ENCODE measurements at places on chromosomes 12 and 14.

DNA sequence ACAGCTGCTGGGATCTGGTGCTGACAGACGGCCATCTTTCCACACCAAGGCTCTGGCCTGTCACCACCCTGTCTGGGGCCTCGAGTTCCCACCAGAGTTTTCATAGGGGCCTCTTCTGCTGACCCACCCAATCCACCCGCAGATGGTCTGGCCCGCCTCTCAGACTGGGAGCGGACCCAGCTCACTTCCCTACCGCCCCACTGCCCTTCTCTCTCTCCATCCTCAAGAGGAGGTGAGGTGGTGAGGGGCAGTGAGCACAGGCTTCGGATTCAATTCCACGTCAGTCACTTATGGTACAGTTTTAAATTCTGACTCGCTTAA lies 12.3 kb upstream of the RPS6KL1 start:
- no peak overlapping the region for H3K4me3 ChIP-seq
- H3K27me3 ChIP-seq, result peaks cover 15% of the 10 kb centered on the region

- H3K27me3 ChIP-seq, result no peaks in the 10 kb centered on the region
- DNase-seq, result no peak
- no peak overlapping the region for H3K27ac ChIP-seq
- H3K36me3 ChIP-seq, result no peaks in the 10 kb centered on the region
- peaks cover 1% of the 10 kb centered on the region for H3K4me1 ChIP-seq
Measured at GRCh38 chr12:126591533-126591932, 1526.3 kb downstream of the AACS start.

DNA sequence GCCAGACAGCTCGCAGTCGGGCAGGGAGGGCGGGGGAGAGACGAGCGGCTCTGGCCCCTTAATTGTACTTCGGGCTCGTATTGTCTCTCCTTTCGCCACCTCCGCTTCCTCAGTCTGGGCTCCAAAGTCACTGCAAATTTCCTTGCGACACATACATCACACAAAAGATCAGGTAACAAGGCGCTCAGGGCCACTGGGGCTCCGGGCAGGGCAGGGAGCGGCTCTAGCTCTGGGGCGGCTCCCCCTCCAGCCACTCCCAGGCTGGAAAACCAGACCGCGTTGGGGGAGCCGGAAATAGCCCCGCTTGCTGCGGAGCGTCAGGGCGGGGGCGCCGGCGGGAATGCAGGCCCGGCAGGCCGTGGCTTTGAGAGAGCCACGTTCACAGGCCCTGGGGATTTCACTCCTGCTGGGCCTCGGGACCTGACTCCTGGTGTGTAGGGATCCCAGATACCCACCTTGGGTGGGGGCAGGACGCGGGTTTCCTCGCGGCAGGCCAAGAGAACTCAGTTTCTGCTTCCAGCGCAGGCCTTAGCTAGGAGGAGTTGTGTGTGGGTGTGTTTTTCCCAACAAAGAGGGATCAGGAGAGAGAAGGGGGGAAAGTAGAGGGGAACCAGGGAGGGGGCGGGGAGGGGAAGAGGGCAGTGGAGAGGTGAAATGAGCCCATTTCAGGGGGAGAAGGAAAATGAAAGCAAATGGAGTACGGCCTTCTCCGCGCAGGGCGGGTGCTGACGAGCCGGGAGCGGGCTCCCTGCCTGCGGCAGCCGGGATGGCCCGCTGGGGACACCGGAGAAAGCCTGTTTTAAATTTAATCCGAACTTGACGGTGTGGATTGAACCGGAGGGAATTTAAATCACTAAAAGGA lies 4.4 kb upstream of the HOXC9 start:
- peaks cover 100% of the 10 kb centered on the region for H3K27me3 ChIP-seq
- DNase-seq, result no peak
- no peak overlapping the region for H3K27ac ChIP-seq
- H3K4me3 ChIP-seq, result peak overlapping the region; percentile 86
- peaks cover 2% of the 10 kb centered on the region for H3K36me3 ChIP-seq

- H3K36me3 ChIP-seq, result no peaks in the 10 kb centered on the region
- no peaks in the 10 kb centered on the region for H3K27me3 ChIP-seq
- H3K4me3 ChIP-seq, result peak overlapping the region; percentile 41
- peaks cover 17% of the 10 kb centered on the region for H3K4me1 ChIP-seq
- DNase-seq, result no peak
- no peak overlapping the region for H3K27ac ChIP-seq
Measured at GRCh38 chr14:77407158-77407557, 16.2 kb downstream of the NOXRED1 start.

DNA sequence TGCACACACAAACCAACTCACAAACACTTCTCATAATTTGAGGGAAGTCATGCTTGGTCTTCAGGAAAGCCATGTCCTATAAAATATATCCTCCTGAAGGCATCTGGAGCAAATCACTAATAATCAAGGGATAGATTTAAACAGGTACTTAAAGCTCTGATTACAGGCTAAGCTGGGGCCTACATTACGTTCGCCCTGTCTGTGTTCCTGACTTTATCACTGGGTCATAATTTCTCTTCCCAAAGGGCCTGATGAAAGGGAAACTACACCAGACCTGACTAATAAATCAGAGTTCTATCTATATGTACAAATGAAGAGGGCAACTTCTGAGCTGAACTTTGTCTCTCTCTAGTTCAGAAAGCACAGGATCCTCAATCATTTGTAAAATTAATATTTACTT lies 43.9 kb upstream of the RASSF8 start:
- DNase-seq, result no peak
- no peak overlapping the region for H3K4me3 ChIP-seq
- no peak overlapping the region for H3K27ac ChIP-seq
- H3K4me1 ChIP-seq, result no peaks in the 10 kb centered on the region

- no peak overlapping the region for H3K4me3 ChIP-seq
- H3K27ac ChIP-seq, result no peak overlapping the region
- H3K27me3 ChIP-seq, result no peaks in the 10 kb centered on the region
- H3K36me3 ChIP-seq, result peaks cover 17% of the 10 kb centered on the region
- no peak for DNase-seq
- H3K4me1 ChIP-seq, result peaks cover 32% of the 10 kb centered on the region
Measured at GRCh38 chr12:64753427-64753826, 5.8 kb downstream of the GNS start.

GRCh38 chr14:68796418-68797101 lies 3.7 kb upstream of the ZFP36L1 start:
- H3K36me3 ChIP-seq, result peaks cover 5% of the 10 kb centered on the region
- peak overlapping the region; percentile 98 for H3K27ac ChIP-seq
- peaks cover 33% of the 10 kb centered on the region for H3K4me1 ChIP-seq
- peak overlapping the region; percentile 89 for H3K4me3 ChIP-seq

DNA sequence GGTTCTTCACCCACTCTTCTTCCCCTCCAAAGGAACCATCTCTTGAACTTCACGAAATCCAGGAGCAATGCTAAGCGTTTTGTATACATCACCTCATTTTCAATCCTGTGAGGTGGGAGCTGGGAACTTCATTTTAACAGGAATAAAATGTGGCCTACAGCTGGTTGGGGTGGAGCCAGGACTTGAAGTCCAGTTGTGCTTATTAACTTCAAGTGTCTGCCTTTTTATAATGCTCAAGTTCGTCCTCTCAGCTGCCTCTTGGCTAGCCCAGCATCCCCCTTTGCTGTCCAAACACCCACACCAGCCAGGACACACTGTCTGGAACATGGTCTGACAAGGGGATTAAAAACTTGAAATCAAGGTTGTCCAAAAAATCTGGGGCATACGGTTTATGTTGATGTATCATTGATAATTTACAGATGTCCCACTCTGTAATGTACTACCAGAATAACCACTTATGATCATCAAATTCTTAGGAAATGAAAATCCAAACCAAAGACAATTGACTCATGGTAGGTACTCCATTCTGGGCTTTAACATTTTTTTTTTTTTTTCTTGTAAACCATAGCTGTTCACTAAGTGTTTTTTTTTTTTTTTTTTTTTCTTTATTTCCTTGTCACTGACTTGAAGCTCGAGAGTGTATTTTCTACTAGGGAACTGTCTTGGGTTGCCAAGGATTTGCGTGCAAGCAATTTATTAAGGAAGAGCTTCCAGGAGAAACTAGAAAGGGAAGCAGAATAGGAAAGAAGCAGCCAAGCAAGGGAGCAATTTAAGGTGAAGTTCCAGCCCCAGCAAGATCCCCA lies 252.3 kb downstream of the EFCAB11 start:
- peak overlapping the region; percentile 71 for H3K4me3 ChIP-seq
- H3K36me3 ChIP-seq, result peaks cover 22% of the 10 kb centered on the region
- no peaks in the 10 kb centered on the region for H3K27me3 ChIP-seq
- DNase-seq, result no peak
- H3K27ac ChIP-seq, result peak overlapping the region; percentile 88

- H3K27me3 ChIP-seq, result no peaks in the 10 kb centered on the region
- no peaks in the 10 kb centered on the region for H3K36me3 ChIP-seq
- no peak overlapping the region for H3K27ac ChIP-seq
- no peak for DNase-seq
Measured at GRCh38 chr14:33061667-33062325, 123.1 kb downstream of the NPAS3 start.

DNA sequence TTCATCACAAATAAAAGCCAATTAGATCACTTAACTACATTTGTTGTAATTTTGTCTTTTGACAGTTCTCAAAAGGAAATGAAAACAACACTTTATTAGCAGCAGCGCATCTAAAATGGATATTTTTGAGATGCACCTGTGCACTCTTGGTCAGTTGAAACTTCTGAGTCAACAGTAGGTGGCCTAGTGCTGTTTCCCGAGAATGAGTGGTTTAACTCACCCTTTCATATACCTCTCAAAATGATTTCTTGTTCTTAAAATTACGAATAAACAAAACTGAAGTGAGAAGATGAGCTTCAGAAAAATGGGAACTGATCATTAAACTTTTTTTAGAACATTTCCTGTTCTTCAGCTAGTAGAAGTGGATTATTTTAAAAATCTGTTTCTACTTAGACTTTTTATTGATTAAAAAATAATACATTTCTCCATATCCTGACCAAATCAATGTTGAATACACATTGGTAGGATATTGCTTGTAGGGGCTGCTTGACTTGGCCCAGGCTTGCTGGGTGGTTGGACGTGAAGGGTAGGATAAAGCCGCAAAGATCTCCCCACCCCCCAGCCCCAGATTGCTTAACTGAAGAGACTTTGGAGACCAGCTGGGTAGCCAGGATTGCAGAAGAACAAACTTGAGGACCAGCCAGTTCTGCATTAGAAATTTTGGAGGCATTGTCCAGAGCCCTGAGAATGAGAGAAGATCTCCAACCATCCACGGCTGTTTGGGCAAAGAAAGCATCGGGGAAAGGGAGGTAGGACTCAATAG lies 22.3 kb upstream of the STK38L start:
- no peaks in the 10 kb centered on the region for H3K36me3 ChIP-seq
- H3K4me3 ChIP-seq, result no peak overlapping the region
- no peak overlapping the region for H3K27ac ChIP-seq
- no peak for DNase-seq

DNA sequence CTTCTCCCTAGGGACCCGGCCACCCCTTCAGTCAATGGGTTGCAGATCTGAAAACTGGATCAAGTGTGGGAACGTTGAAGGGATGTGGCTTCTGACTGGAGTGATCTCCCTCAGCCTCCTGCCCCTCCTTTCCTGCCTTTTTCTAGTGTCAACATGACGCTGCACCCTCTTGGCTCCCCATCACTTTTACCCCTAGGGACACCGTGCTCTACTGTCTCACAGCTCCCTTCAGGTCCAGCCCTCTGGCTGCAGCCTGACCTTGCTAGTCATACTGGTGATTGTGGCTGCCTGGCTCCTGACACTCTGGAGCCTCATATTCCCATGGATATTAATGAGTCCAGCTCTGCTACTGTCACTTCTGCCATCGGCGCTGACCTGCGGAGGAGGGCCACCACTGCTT lies 51.5 kb upstream of the RASSF3 start:
- no peak for DNase-seq
- H3K4me1 ChIP-seq, result no peaks in the 10 kb centered on the region
- no peak overlapping the region for H3K4me3 ChIP-seq

DNA sequence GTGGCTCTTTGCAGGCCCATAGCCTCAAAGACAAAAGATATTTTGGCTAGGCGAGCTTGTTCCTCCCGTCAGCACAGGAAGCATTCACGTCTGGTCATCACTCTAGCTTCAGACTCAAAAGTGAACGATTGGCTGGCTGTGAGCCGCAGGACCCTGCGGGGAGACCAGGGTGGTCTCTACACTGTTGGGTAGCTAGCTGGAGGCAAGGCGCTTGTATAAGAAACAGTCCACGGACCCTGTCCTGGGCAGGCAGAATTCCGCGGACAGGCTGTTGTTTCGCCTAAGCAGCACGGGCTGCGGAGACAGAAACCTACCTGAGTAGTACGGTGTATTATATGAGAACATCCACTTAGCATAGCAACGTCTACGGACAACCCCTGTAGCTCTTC lies 29.6 kb downstream of the WBP11 start:
- peaks cover 7% of the 10 kb centered on the region for H3K36me3 ChIP-seq
- no peaks in the 10 kb centered on the region for H3K27me3 ChIP-seq
- H3K27ac ChIP-seq, result peak overlapping the region; percentile 97
- peaks cover 34% of the 10 kb centered on the region for H3K4me1 ChIP-seq
- H3K4me3 ChIP-seq, result peak overlapping the region; percentile 94
- peak; percentile 70 for DNase-seq

GRCh38 chr12:79685068-79685467 lies 5.7 kb downstream of the PAWR start:
- H3K4me1 ChIP-seq, result peaks cover 6% of the 10 kb centered on the region
- no peaks in the 10 kb centered on the region for H3K36me3 ChIP-seq
- peaks cover 42% of the 10 kb centered on the region for H3K27me3 ChIP-seq

- DNase-seq, result no peak
- H3K27ac ChIP-seq, result no peak overlapping the region
Measured at GRCh38 chr14:79443602-79444001, 767.7 kb downstream of the DIO2 start.

DNA sequence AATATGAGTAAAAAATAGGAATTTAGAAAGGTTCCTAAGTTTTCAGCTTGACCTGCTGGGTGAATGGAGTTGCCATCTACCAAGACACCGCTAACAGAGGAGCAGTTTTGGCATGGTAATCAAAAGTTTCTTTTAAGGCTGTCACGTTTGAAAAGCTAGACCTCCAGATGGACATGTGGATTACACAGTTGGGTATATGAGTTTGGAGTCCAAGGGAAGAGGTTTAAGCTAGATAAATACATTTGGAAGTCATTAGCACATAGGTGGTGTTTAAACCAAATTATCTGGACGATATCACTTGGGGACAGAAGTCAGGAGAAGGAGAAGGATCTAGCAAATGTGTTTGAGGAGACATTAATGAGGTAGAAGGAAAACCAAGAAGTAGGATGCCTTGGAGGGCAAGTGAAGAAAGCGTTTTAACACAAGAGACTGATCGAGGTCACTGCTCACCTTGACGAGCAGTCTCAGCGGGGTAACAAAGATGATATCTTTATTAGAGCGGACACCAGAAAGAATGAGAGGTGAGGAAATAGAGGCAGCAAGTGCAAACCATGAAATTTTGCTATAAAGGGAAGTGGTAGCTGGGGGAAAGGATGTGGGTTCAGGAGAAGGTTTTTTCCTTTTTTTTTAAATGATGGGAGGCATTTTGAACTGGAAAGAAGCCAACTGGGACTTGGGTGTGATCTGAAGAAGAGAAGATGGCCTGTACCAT lies 17.6 kb downstream of the PNP start:
- DNase-seq, result no peak
- H3K36me3 ChIP-seq, result peaks cover 2% of the 10 kb centered on the region
- H3K4me3 ChIP-seq, result peak overlapping the region; percentile 34
- peak overlapping the region; percentile 5 for H3K27ac ChIP-seq
- peaks cover 47% of the 10 kb centered on the region for H3K4me1 ChIP-seq
- H3K27me3 ChIP-seq, result no peaks in the 10 kb centered on the region
